HepG2 (cell line): ENCODE measurements at places on chromosomes 12 and 14.

DNA sequence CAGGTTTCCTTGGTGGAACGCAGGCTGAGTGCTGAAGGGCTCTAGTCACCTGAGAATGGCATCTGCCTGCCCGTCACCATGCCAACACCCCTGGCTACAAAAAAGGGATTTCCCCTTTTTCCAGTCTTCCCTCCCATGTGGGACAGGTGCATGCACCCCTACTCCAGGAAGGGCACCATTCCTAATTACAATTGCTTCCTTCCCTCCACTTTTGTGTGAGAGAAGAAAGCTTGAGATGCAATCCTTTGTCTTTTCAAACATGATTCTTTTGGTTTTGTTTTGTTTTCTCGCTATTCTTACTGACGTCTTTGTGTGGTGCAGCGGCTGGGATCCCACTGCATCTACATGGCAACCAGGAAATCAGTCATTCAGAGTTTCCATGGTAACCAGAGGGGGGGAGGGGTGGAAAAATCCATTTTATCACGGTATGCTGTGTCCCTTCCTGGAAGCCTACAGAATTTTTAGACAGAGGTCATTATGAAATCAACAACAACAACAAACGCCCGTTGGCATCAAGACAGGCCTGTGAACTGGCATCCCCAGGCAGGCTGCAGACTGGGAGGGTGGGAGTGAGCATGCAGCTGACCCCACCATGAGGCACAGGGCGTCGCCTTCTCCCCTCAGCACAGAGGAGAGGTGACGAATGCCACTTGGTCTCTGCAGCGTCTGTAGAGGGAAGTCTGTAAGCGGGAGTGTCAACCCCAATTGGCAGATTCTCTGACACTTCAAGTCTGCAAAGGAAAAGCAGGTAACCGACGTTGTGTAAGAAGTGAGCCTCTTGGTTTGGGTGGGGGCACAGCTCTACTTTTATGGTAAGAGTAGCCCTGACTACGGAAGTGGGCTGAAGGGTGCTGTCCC lies 13.6 kb upstream of the GNG2 start:
- DNase-seq = no peak

DNA sequence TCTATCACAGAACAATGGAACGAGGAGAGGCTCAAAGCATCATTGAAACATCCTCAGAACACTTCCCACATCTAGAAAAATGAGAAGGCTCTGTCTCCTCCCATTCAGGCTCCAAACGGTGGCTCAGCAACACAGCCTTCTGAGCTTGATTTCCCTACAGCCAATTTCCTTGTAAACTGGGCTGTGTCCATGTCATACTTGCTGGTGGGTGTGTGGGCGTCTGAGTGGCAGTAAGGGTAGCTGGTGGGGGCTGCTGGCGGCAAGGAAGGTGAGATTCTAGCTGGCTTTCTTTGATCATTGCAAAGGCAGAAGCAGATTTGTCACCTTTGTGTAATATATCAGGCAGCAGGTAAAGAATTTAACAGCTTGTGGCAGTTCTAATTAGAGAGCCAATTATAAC lies 163.7 kb downstream of the CALM1 start:
- DNase-seq = no peak

- DNase-seq = no peak
Measured at GRCh38 chr14:54309615-54310014, 87.2 kb upstream of the CDKN3 start.

- DNase-seq = no peak
Measured at GRCh38 chr14:83741269-83741668, 1788.7 kb upstream of the FLRT2 start.

DNA sequence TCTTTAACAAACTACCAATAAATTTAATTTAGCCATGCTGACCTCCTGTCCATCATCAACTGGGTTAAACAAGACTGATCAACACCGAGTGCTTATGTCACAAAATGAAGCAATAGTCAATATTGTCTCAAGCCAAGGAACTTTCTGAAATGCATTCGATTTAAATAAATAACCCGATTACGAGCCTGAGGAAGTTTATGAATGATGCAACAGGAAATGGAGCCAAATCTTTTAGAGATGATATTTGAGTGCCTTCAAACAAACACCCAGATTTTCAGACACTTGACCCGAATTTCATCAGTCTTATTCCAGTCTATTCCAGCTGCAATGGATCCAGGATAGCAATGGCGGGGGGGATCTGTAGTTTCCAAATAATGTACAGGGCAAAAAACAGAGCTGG lies 27.9 kb downstream of the FAR2 start:
- no peak for DNase-seq

DNA sequence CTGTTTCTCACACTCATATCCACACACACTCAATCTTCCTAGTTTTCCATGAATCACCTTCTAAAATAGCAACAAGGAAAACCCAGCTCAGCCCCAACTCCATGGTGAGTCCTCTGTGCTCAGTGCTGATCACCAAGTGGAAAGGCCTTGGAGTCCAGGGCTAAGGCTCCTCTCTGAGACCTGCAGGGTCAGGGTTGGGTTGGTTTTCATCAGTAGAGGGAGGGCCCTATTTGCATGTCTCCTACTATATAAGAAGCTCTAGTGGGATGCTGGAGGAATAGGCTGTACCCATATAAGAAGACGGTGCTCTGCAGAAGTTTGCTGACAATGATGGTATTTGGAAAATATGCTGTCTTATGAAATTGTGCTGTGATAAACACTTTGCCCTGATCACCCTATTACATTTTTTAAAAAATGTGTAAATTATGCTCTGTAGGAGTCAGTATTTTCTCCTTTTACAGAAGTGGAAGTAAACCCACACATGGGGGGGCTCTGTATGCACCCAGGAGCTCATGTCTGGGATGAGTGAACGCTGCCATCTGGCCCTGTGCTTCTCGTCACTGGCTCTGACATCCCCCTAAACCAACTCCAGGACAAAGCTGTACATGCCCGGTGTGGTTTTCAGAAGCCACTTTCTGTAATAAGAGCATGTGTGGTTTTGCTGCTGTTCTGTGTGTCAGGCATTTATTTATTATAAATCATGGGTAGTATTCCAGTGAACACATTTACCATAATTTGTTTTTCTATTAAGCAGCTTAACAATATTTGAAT lies 536.3 kb downstream of the TMEM121 start:
- DNase-seq = no peak

DNA sequence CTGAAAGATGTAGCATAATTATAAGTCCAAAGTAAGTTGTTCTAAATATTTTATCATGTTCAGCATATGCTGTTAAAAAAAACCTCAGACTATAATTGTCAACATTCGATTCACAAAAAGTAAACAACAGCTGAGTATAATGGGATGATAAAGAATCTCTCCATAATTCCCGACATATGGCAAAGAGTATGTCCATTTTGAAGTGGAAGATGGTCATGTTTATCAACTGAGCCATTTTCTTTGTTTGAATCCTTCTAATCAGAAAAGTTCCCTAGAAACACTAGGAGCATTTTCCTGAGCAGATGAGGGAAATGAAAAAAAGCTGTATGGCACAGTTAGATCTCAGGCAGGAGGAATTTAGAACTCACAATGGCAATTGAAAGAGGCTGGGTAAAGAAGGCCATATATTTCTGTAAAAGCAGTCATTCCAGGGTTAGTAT lies 192.1 kb upstream of the AMIGO2 start:
- DNase-seq = no peak
